ENCODE measurements at places on chromosomes 6 and 20.

GRCh38 chr6:114588726-114589125 lies 245.9 kb upstream of the HS3ST5 start:
- DNase-seq = no peak

- DNase-seq = no peak
Observed at GRCh38 chr6:1262704-1263038, 49.2 kb upstream of the FOXQ1 start.

DNA sequence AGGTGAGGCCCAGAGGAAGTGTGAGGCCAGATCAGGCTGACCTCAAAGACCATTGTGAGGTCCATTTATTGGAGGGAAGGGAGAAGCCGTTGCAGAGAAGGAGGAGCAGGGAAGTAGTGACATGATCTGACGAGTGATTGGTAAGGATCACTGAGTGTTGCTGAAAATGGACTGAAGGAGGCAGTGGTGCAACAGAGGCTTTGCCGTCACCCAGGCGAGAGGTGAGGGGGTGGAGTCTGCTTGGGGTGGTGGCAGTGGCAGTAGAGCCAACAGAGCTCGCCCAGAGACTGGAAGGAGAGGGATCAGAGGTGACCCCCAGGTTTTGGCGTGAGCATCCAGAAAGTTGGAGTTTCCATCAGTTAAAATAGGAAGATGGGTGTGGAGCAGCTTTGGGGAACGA lies 67.9 kb upstream of the CLDN20 start:
- DNase-seq = no peak

DNA sequence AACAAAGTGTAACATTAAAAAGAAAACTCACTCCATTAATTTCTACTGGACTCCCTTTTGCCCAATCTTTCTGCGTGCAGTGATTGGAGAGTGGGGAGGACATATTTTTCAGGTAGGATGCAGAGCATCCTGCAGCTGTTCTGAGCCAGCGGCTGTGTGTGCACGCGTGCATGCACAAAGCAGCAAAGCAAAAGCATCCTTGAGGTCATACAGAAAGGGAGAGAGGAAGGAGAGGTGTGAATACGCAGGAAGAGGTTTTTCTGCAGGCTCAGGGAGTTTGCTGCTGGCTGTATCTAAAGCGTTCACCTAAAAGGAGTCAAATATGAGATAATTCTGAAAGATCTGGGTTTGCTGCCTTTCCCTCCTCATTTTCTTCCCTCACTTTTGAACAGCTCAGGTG lies 108.4 kb downstream of the HUS1B start:
- DNase-seq = no peak

GRCh38 chr6:74715355-74716085 lies 490.3 kb downstream of the COL12A1 start:
- DNase-seq = no peak

DNA sequence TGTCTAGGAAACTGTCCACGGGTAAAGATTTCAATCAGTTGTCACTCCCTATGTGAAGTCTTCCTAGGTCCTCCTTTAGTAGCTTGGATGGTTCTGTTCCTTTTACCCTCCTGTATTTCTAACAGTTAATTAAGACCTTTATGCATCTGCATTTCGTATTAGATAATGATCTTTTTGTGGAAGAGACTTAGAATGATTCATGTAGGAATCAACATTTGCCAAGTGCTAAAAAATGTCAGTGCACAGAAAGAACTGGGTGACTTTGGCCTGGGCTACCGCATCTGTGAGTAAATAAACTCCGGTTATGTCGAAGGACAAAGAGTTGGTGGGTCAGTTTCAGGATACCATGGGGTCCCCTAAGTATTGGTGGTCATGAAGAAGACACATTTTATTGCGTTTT lies 918.0 kb downstream of the TFAP2A start:
- no peak for DNase-seq

- DNase-seq = no peak
Observed at GRCh38 chr6:88183471-88183870, 17.3 kb upstream of the CNR1 start.

GRCh38 chr6:35352735-35353134 lies 10.4 kb downstream of the PPARD start:
- no peak for DNase-seq

GRCh38 chr20:62427172-62428001 lies at the start of gene RBBP8NL:
RBBP8NL (minus strand) TSS chr20:62427539; CDS start chr20:62419647, 7,892 bp downstream.
- no peak for DNase-seq

DNA sequence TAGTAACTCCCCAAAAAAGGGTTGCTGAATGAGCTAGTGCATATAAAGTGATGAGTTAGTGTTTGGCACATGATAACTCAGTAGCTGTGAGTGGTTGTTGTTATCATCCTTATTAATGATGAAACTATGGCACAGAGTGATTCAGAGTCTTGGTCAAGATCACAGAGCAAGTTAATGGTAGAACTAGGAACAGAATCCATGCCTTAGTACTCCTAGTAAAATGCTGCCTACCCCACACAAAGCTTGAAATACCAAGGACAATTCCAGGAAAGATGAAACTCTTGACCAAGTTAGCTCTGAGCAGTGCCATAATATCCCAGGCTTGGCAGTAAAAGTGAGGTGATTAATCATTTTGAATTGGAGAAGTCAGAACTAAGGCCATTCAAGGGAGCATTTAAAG lies 109.1 kb upstream of the ENPP5 start:
- DNase-seq = no peak

DNA sequence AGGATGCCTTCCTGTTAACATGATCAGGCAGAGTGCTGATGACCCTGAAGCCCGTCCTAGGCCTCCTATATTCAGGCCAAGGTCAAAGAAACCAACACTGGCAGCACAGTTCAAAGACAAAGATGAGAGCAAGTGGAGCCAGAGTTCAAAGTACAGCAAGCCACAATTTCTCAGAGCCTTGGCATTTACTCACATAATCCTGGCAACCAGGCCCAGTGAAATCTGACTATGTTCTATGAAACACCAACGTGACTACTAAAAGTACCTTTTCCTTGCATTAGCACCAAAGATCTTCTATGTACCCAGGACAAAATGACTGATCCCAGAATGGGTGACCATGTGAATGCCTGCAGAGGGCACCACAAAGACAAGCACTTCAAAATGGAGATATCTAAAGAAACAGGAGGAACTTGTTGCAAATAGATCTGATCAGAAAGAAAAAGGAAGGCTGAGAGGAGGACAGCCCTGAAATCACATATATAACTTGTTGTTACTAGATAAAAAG lies 3.9 kb downstream of the NFS1 start:
- no peak for DNase-seq

DNA sequence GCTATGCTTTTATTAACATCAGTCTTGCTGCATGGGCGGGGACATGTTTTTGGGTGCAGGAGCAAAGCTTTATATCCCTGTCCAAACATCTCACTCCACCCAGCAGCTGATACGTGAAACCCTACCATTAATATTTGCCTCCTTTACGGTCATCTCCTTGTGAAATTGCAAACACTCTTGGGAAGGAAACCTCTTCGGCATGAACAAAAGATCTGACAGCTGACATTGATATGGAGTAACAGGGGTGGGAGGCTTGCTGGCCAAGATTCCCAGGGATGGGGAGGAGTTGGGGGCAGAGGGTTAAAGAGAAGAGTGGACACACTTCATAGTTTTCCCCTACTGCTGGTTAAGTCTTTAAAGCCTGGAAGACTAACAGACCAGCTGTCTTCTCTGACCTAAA lies 22.2 kb upstream of the VEGFA start:
- no peak for DNase-seq

GRCh38 chr20:50260479-50261221 lies 70.0 kb downstream of the CEBPB start:
- DNase-seq = peak; percentile 43

- DNase-seq = no peak
Observed at GRCh38 chr6:25222006-25222678, 57.0 kb upstream of the CARMIL1 start.

GRCh38 chr6:152353440-152353839 lies 283.7 kb downstream of the SYNE1 start:
- no peak for DNase-seq

- DNase-seq = no peak
Observed at GRCh38 chr6:7389162-7389450, 436 bp downstream of the CAGE1 start.

DNA sequence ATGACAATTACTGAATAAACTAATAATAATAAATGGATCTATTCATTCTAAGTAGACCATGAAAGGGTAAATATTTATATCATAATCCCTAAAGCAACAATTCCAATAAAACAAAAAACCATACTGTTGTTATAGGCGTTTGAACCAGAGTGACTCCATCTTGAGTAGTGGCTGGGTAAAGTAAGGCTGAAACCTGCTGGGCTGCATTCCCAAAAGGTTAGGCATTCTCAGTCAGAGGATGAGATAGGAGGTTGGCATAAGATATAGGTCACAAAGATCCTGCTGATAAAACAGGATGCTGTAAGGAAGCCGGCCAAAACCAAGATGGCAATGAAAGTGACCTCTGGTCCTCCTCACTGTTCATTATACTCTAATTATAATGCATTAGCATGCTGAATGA lies 8.3 kb downstream of the OR2H1 start:
- DNase-seq = no peak

- DNase-seq = no peak
Observed at GRCh38 chr6:33798343-33798848, 5.4 kb downstream of the MLN start.

DNA sequence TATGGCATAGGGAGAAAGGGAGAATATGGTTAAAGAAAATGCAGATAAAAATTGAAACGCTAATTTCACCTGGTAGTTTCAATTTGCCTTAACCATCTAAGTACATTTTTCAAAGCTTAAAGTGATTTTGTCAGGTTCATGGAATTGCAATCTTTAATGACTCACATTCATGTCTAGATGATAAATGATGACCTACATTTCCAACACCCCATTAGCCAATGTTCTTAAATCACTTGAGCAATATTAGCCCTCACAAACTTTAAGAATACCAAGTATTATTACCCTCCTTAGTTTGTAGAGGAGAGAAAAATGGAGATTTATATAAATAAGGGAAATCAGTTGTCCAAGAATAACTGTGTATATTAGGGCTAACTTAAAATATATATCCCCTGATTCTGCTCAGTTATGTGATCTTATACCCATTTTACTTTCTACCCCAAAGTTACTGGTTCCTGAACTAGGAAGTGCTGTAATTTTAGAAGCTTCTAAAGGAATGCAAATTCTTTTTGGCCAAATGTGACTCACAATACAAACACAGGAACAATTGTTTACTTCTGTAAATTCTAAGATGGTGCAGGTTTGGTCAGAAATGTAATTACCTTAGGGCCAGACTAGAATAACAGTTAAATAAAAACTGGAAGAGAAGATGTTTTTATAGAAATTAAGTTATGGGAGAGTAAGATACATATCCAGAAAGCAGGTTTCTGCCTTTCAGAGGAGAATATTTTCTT lies 34.5 kb downstream of the TPBG start:
- no peak for DNase-seq

DNA sequence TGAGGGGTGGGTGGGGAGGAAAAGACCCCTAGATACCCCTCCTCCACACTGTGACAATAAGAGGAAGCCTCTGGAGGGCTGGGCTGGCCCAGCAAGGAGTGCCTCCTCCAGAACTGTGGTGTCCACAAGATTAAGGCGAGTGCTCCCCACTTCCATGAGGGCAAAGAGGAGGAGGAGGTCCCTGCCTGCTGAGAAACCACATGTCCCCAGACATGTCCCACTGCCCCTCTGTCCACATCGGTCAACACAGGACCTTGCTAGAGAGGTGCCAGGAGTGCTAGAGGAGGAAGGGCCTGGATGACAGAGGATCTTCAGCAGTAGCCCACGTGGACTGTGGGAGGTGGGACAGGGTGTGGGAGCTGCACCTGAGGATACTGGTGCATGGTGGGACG lies 3.1 kb downstream of the RAET1G start:
- DNase-seq = no peak

DNA sequence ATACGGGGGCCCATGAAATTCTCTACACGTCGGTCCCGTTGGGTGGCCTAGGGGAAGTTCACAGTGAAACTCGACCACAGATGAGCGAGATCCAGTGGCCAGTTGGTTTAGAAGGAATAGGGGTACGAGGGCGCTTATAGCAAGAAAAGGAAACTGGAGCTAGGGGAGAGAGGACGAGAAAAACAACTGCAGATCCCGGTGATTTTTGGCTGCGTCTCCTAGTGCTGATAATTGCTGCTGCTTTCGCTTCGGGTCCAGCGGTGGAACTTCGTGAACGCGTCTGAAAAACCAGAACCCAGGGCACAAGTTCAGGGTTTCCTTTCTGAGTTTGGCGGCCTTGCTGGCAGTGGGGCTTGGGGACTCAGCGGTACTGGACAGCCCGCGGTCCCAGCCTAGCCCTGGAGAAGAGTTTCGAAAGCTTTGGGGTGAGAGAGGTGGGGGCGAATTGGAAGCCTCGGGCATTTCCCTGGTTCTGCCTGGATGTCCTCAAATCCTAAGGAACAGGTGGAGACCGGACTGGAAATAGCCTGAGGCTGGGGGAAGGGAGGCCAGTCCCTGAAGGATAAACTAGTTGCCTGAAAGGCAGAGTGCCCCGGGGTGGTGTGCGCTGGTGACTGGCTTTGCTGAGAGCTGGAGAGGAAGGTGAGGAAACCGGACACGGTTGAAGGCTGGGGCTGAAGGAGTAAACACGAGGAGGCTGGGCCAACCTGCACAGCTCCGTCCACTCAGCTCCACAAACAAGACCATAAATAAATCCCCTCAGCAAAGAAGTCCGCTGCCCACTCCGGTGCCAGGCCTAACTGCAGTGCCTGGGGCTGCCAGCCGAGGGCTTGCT lies 793 bp downstream of the GMPR start:
- no peak for DNase-seq

DNA sequence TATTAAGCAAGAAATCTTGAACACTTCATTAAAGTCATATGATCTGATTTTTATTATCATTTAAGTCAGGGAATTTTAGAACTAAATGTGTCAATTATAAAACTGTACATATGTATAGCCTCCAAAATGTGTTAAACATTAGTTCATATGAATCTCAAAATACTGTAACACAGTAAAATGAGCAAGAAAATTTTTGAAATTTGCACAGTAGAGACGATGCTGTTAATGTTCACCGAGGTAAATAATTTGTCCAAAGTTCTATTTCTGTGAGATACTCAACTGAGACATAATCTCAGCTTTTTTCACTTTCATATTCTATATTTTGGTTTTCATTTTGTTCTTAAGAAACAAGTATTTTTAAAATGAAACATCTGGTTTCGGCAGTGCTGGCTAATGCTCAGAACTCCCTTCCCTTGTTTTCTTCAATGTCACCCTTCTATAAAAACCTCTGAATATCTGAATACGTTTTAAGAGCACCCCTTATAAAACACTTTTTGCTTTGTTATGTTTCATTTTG lies 353.1 kb downstream of the LAMA2 start:
- DNase-seq = no peak

DNA sequence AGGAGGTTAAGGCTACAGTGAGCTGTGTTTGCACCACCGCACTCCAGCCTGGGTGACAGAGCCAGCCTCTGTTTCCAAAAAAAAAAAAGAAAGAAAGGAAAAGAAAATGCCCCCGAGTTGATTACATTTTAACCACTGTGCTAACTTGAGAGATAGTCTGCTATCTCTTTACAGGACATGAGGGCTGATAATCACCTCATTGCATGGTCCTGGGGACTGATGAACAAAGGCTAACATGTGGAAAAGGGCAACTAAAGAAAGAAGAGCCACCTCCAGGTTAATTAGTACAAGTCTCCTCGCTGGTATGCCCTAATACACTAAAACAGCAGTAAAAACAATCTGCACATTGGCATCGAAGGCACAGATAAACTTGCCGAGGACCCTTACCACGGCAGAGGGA lies 4.2 kb upstream of the PLG start:
- DNase-seq = no peak
